ENCODE measurements at places on chromosomes 1 and 21.

GRCh38 chr1:83692524-83693381, 306.2 kb downstream of the TTLL7 start:
- peak; percentile 9 for DNase-seq

DNA sequence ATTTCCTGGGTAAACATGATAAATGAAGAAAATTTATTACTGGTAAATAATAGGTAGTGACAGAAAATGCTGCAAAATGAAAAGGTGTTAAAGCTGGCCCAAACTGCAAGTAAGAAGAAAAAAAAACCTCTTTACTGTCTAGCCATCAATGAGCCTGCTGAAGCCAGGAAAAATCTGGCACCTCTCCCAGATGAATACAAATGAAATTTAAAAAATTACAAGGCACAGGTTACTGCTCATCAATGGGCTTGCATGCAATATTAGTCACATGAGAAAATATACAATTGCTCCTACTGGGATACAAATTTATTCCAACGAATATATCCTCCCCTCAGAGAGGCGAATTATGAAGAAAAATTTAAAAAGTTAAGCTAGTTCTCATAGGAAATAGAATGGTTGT, 1422.5 kb downstream of the KCNT2 start:
- peak; percentile 5 for DNase-seq

- no peak for DNase-seq
Observed at GRCh38 chr1:9380711-9381110, 88.0 kb downstream of the SPSB1 start.

DNA sequence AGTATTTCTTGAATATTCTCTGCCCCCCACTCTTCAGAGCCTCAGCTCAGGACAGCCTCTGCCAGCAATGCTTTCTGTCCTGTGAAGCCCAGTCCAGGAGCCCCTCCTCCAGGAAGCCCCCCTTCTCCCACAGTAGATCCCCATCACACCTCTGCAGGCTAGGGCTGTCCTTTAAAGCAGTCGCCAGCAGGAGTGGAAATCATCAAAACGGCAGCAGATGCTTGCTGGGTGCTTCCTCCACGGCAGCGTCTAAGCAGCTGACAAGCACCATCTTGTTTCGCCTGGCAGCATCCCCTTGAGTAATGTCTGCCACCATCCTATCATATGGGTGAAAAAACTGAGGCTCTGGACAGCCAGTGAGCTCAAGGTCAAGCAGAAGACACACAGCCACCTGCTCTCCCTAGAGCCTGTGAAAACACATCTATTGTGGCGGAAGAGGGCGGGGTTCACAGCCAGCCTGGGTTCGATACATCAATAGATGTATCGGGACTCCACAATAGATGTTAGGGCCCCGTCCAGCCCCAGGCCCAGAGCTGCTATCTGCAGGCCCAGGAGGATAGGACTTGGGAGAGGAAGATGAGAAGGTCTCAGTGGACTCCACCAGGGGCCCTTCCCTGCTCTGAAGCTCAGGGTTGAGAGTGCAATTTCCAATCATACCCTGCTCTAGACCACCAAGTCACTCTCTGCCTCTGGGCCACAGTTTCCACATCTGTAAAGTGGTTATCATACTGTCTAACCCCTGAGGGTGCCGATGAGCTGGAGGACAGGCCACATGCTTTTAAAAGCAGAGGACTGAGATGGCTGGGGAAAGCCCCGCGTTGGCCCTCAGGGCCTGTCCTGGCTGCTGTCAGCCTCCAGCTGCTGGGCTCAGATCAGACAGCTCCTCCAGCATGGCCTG, 17.5 kb downstream of the RUNX3 start:
- no peak for DNase-seq

DNA sequence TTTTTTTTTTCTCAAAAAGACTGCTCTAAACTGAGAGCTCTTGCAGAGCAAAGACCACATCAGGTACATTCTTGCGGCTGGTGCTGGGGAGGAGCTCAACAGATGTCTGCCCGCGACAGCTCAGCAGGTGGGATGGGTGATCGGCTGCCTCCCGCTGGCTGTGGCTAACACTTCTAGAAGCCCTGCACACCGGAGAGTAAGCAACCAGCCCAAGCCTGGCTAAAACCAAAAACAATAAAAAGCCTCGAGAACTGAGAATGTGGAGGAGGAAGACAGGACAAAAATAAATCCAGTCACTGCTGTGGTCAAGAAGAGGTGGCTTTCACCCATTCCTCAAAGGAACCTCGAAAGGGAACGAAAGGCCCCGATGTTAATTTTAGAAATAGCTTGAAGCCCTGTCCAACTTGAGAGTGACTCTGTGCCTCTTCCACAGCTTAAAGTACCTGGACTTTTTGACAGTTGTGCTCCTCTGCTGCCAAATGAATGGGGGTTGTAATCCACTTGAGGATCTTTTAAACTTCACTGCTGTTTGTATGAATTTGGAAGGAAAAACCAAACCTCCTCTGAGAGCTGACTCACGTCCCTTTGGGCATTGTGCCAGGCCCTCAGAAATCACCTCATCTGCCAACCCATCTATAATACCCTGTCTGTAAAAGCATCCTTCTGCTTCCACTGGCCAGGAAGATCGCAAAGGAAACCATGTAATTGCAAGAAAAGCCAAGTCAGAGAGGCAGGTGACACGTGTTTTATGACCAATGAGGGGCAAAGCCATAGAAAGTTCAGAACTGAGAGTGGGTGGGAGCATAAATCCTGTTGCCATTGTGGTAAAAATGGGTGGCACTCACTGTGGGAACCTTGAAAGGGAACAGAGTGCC, 78.6 kb downstream of the KCNN3 start:
- DNase-seq: peak; percentile 36

DNA sequence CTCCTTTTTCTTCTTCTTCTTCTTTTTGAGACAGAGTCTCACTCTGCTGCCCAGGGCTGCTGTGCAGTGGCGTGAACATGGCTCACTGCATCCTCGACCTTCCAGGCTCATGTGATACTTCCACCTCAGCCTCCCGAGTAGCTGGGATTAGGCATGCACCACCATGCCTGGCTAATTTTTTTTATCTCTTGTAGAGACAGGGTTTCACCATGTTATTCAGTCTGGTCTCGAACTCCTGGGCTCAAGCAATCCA, 13.0 kb upstream of the PADI1 start:
- DNase-seq: no peak

GRCh38 chr1:54277451-54278341, 77.7 kb downstream of the MRPL37 start:
- no peak for DNase-seq

- no peak for DNase-seq
Observed at GRCh38 chr1:60141743-60142142, 68.2 kb upstream of the C1orf87 start.

DNA sequence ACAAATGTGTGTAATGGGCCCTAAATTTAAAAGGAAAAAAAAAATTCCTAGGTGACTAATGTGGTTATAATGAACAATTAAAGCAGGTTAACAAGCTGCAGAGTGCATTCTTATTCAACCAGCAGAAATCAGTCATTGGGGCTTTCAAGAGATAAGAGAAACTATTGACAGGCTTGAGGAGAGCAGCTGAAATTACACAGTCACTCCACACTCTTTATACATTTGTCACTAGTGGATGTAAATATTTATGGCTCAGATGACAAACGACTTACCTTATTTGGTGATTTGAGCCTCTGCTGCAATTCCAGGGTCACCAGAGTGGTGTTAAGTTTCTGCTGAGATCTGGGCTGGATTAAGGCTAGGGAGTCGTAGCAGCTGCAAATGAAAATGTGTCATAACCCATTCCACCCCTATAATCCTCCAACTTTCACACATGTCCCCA, 896.3 kb downstream of the TTLL7 start:
- DNase-seq: no peak

- DNase-seq: peak; percentile 26
Observed at GRCh38 chr1:230542054-230542453, 100.2 kb upstream of the COG2 start.

DNA sequence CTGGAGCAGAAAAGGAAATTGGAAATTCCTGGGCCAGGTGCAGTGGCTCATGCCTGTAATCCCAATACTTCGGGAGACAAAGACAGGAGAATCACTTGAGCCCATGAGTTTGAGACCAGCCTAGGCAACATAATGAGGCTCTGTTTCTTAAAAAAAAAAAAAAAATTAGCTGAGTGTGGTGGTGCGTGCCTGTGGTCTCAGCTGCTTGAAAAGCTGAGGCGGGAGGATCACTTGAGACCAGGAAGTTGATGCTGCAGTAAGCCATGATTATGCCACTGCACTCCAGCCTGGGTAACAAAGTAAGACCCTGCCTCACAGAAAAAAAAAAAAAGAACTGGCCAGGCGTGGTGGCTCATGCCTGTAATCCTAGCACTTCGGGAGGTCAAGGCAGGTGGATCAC, 56.7 kb downstream of the SRSF11 start:
- no peak for DNase-seq

DNA sequence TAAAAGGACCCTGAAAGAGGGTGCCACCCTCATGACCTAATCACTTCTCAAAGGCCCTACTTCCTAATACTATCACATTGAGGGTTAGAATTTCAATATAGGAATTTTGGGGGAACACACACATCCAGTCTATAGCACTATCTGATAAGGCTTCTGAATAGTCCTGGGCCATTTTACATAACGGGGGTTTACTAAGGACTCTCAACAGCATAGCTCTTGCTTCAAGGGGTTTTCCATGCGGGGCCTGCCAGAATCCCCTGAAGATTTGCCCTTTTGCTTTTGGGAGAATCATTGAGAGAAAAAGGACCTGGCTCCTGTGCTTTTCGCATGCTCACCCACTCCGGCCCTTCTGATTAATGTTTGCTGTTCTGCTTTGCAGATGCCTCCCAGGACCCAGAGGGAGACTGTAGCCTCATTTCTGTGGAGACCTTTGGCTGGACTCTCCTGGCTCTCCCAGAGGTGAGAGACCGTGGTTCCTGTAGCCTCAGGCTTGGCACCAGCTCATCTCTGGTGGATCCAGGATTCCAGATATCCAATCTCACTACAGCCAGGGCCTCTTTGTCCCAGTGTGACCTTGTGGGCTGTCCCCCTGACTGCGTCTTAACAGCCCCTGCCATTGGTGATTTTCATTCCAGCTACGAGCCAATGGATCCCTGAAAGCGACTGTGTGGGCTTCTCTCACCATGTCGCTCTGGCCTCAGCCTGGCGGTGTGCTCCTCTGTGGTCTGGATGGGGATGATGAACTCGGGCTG, 72.6 kb downstream of the DDR2 start:
- no peak for DNase-seq

DNA sequence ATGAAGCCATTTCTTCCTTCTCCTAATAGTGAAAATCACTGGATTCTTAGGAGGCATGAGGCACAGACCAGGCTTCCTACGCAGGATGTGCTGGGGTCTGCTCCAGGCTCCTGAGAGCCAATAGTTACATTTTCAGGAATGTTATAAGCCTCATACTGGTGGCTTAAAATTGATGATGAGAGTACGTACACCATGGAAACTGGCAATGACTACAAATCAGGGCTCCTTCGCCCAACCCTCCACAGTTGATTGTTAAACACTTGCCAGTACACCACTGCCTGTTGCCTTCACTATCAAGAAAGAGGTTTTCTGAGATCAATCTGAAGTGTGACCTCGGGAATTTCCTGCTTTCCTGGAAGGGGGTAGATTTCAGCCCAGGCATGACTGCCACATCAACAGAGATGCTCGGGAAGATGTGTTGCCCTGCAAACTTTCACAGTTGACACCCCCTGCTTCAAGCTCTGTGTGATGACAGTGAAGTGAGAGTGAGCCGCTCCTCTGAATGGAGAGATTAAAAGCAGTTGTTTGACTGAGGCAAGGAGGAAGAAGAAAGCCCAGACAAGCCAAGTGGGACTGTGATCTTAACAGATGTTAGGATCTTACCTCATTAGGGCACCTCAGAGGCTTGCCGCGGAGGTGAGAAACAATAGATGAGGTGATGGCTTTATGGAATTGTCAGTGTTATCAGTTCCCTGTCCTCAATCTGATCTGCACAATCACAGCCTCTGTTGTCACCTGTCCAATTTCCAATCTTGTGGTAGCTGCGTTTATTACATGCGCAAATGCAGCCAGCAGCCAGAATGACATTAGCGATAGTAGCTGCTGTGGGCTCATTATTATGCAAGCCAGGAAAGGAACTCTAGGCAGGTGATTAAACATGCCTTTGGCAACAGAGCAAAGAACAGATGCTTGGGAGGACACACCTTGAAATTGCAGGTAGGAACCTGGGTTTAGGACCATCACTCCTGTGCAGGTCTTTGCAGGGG, 277.3 kb downstream of the KAZN start:
- no peak for DNase-seq
